Activated CD4-positive, alpha-beta T cell treated with anti-CD3 and anti-CD28 coated beads, Interleukin-2, amount 50 U/mL, for 24 hours (primary cell): ENCODE measurements at places on chromosomes 6 and 20.

- DNase-seq, result no peak
Observed at GRCh38 chr6:125169058-125169457, 15.5 kb downstream of the TPD52L1 start.

DNA sequence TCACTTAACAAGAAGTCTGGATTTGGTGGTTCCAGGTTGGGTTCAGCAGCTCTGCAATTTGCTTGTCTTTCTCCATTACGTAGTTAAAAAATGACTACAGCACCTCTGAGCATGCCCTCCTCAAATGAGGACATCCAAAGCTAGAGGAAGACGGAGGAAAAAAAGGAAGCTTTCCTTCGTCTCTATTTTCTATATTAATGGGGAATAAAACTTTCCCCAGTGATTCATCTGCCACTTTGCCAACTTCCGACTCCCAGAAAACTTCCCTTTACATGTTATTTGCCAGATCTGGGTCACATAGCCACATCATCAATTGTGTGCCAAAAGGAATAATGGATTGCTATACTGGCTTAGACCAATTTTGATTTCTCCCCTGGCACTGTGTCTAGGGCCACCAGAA, 69.5 kb downstream of the ZFAND3 start:
- DNase-seq, result no peak

GRCh38 chr6:32566957-32567356, 22.7 kb downstream of the HLA-DRB1 start:
- no peak for DNase-seq

DNA sequence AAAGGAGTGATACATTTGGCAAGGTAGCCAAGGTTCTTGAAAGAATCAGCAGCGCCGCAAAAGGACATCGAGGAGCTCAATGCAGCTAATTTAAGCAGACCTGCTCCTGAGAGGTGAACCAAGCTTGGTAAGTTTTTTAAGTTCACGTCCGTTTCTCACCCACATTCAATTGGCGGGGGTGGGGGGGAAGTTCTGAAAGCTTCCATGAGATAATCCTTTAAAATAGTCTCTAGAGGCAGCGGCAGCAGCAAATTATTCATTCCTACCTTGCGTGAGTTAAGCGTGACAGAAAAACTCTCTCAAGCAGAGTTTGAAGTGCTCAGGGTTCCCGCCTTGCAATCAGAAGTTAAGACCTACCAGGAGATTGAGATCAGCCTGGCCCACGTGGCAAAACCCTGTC, 97.3 kb upstream of the NHSL1 start:
- DNase-seq, result no peak

DNA sequence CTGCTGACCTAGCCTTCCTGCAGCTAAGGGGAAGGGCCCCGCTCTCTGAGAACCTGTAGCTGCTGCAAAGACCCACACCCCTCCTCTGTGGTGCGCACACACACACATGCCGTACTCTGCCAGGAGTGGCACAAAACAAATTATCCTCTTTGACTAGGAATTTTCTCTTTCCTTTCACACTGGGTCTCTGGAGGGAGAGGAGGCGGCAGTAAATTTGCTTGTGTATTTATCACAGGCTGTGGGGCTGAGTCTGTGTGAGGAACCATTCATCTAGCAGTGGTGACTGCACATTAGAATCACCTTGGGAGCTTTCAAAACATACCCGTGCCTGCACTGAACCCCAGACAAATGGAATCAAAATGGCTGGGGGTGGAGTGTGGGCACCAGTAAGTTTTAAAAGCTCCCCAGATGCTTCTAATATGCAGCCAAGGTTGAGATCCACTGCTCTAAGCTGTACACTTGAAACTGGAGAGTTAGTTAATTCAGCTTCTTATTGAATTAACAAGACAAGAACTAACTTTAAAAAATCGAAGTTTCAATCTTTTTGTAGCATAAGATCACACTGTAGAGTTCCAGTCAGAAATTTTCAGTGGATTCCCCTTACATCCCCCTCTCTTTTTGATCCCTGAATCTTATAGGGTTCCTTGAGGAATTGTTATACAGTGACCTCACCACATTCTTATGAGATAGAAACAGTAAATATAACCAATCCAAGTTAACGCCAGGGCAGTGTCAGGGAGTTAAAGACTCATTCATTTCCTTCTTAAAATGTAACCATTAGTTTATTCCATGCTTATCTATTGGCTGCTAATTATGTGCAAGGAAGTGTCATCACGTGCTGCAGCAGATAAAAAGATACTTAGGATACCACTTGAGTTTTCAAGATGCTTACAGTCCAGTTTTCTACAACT, 29.8 kb upstream of the GMDS start:
- no peak for DNase-seq
